Renal cortical epithelial cell (primary cell): ENCODE measurements at places on chromosomes 7 and 10. TPM values are rescaled to one million over a fixed set of nuclear protein-coding genes. Genes with fewer than 3 reads are reported as not detected.

Gene HMX3
- not detected in 2 replicates for total RNA-seq

Gene HABP2
- 0.17 and 28.8 TPM in 2 replicates for total RNA-seq

Gene FEZF1
- not detected in 2 replicates for total RNA-seq

Gene CRYGN
- total RNA-seq: not detected in 2 replicates

Gene KCND2
- total RNA-seq: 0.05 and 0.17 TPM in 2 replicates

Gene SMURF1
- total RNA-seq: 40.6 and 51.2 TPM in 2 replicates

Gene ST7
- total RNA-seq: 18.2 and 20.7 TPM in 2 replicates

Gene AGR2
- 18.6 and 29.0 TPM in 2 replicates for total RNA-seq
